Amygdala (tissue), 56 donors: ENCODE measurements at places on chromosomes 4 and X.

DNA sequence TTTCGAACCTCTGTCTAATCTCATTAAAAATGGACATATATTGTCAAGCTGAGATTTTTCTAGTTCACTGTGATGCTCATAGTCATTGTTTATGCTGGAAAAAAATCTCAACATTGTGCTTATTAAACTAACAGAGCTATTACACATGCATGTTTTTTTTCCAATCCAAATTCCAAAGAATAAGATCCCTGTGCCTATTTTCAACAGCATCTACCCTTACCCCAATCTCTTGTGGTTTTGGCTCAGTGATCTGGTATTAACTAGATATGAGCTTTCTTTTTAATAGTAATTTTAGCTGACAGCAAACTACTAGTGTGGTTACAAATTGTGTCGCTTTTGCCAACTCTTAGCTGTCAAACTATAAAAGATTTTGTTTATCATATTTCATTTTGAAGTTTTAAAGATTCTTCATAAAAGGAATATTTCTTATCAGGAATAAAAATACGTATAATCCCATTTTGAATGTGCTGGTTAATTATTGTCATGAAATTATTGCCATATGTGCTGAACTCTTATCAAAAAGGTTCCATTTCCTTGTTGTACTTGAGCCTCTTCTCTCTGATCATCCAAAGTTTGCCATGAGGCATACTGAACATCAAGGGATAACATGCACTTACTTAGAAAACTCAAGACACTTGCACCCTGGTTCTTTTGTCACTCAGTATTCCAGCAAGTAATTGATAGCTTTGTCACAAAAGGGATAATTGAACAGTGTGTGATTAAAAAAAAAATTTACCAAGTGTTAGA is 241.2 kb downstream of the ARHGAP24 start:
- DNase-seq: no peak

DNA sequence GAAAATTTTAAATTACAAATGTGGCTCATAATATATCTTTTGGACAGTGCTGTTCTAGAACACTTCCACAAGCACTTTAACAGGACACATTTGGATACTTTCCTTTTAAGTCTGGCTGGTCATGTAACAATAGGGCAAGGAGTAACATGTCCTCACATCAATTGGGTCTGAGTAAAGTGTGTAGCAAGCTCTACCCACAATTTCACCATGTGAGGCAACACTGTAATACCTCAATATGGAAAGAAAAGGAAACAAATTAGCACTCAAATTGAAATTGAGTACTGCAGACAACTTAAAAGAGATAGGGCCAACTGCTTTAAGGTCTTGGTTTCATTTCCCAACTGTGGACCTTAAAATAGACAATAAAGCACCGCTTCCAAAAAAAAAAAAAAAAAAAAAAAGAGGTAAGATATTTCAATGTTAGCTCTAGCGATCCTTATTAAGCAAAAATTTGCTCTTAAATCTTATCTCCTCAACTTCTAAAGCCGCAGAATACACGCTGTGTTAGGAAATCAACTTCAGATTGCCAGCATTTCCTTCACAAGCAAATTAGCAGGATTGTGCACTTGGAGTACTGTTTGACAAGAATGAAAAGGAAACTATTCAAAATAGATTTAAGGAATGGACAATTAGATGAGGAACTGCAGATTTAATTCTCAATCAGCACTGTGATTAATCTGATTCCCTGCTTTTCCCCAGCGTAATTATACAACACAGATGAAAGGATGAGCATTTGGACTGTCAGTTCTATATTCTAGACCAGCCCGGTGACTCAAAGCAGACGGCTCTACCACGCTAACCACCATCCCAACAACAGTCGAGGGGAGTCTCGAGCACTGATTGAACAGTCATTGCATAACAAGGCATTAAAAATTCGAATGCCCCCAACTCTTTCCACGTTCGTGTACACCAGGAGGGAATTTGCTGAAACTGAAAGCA is 1.6 kb downstream of the CASK start:
- no peak for DNase-seq

DNA sequence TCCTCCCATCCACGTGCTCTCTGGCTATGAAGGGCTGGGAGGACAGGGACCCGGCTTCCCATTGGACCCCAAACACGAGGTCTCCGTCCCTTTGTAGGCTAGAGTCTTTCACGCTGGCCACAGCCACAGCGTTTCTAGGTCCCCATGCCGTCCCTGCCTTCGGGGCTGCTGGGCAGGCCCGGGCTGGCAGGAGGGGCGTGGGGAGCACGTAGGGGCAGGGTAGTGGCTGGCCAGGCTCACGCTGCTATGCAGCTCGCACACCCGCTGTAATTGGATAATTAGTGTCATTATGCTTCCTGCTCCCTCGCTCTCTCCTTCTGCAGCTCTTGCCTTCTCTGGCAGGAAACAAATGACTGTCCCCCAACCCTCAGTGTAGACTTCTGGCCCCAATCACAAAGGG is 9.8 kb downstream of the ATP2B3 start:
- no peak for DNase-seq

GRCh38 chrX:53290441-53291041 is 9.2 kb upstream of the IQSEC2 start:
- DNase-seq: no peak

GRCh38 chrX:136061696-136062095 is 76.5 kb downstream of the SLC9A6 start:
- no peak for DNase-seq

DNA sequence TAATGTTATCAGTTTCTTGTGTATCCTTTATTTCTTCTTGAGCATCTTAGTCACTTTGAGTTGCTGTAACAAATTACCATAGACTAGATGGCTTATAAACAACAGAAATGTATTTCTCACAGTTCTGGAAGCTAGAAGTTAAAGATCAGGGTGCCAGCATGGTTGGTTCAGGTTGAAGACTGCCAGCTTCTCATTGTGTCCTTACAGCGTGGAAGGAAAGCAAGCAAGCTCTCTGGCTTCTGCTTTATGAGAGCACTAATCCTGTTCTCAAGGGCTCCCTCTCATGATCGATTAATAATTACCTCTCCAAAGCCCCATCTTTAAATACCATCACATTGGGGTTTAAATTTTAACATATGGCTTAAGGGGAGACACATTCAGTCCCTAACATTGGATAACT is 497.2 kb downstream of the RAPGEF2 start:
- no peak for DNase-seq

GRCh38 chr4:123250843-123251242 is 145.8 kb upstream of the SPRY1 start:
- no peak for DNase-seq

DNA sequence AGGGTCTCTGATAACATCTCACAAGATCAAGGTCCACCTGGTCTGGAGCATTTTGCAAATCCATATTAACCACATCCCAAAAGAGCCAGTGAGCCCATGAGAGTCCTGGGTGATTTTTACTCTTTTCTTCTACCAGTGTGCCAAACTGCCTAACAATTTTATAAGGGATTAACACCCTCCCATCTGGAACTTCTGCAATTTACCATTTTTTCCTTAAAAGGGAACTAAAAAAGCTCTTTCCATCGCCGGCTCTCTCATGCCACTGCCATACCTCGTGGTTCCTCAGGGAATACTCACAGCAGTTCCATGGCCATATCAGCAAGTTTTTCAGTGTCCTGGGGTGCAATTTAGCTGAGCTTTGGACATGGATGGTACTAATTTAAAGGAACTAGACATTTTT is 55.7 kb downstream of the SEPSECS start:
- no peak for DNase-seq

DNA sequence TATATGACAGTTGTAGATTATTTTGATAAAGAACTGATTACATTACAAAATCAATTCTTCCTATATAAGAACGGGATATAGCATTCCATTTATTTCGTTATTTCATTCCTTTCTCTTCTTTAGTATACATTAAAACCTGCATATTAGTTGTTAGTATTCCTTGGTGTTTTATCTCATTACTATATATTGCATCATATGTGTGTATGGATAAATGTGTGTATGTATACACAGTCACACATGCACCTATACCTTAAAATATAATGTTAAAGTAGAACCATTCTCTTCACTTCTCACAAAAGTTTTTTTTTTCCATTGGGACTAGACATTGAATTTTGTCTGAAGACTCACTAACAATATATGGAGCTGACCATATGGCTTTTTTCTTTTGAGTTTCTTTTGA is 5.3 kb upstream of the PALLD start:
- DNase-seq: no peak

DNA sequence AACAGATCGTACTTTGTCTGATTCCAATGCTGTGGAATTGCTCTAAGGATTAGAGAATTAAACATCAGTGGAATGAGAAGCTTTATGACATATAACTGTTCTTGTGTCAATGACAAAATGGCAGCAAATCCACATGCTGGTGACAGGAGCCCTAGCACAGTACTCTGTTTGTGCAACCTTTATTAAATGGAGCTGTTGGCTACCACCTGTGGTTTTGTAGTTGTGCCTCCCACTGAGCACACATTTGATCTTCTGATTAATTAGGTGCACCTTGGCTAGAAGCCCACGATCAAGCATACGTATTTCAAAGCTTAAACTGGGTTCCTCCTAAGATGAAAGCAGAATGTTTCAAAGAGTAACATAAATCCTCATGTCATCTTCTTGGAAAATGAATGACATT is 394.0 kb upstream of the IGFBP7 start:
- DNase-seq: no peak

GRCh38 chr4:141133146-141133998 is at the start of gene RNF150:
TSS of gene RNF150 (minus strand) at chr4:141133469.
- DNase-seq: peak; percentile 86

DNA sequence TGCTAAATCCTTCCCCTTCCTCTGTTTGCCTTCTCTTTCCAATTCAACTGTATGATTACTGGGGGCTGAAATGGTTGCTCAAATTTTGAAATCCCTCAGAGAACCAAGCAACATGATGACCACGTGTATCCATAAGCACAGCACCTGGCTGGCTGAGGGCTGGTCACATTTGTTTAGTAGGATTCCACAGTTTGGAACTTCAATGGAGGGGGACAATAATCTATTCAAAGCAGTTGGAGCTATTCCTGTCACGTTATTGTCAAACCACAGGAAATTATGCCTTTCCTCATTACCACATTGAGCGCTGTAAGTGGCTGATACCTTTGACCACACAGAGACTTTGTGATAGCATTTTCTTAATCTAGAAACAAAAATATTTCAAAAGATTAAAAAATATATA is 7.0 kb downstream of the TMSB4X start:
- DNase-seq: no peak
